Thoracic aorta (tissue), 2 donors: ENCODE measurements at places on chromosomes 2 and 18. TPM values are rescaled to one million over a fixed set of nuclear protein-coding genes. Genes with fewer than 3 reads are reported as not detected.

DNA sequence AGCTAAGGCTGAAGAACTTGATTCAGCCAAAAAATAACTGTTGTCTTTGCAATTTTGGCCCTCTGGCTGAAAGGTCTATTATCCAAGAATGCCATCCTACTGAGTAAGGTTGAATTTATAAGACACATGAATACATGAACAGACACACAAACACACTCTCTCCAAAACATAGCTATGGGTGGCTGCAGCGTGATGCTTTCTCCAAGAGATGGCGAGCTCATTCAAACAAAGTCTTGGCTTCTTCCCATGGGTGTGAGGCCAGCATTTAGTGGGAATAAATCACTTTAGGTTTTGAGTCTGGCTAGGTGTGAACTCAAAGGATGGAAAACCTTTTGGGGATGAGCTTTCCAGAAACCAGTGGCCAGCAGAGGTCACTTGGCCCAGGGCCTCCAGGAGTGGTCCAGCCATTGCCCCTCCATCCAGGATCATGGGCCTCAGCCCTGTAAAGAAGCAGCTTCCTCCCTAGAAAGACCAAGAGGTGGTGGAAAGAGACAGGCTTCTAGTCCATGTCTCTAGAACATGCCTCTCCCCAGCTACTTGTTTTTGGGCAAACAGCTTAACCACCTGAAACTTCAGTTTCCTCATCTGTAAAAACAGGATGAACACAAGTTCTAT lies 11.0 kb upstream of the OSR1 start:
- no peak overlapping the region for H3K4me3 ChIP-seq
- no peaks in the 10 kb centered on the region for H3K27me3 ChIP-seq
- no peak for DNase-seq
- H3K36me3 ChIP-seq: no peaks in the 10 kb centered on the region

GRCh38 chr2:145652571-145653545 lies 1132.9 kb upstream of the ZEB2 start:
- H3K4me1 ChIP-seq: peaks cover 5% of the 10 kb centered on the region
- DNase-seq: peak; percentile 2
- H3K4me3 ChIP-seq: no peak overlapping the region
- H3K27me3 ChIP-seq: no peaks in the 10 kb centered on the region
- H3K27ac ChIP-seq: no peak overlapping the region
- no peaks in the 10 kb centered on the region for H3K36me3 ChIP-seq

DNA sequence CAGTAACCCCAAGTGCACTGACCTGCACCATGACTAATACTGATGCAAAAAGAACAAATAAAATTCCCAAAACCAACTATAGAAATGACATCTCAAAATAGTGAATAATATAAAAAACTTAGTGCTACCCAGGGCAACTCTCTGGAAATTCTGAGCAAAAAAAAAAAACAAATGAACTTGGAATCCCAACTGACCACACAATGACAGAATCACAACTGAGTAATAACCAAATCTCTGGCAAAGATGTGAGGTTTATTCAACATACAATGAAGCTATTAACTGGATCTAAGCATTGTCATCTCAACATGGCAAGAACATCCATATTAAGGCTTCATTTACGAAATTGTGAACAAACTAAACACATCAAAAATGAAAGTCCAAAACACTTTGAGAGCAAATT lies 22.7 kb downstream of the EXOC6B start:
- no peaks in the 10 kb centered on the region for H3K4me1 ChIP-seq
- no peak for DNase-seq
- no peaks in the 10 kb centered on the region for H3K27me3 ChIP-seq
- H3K36me3 ChIP-seq: no peaks in the 10 kb centered on the region
- H3K27ac ChIP-seq: no peak overlapping the region

DNA sequence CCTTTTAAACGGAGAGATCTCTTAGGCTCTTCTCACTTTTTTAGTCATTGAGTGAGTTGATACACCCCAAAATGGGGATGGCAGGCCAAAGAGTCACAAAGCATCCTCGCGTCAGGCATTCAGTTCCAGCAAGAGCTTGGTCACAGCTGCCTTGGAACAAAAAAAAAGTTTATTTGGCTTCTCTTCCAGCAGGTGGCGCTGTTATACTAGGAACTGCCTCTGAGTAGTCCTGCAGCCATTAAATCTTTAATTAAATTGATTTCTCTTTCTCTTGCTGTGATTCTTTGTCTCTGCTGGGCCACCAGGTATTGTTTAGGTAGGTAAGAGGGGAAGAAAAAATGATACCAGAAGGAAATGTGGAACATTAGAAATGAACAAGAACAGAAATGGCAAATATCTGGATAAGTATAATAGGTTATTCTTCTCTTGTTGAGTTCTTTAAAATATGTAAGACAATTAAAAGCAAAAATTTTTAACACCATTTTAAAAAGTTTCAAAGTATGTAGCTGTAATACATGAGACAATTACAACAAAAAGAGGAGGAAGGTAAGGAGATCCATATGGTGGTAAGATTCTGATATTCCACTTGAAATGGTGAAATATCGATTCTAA lies 175.1 kb downstream of the GALNT1 start:
- H3K36me3 ChIP-seq: no peaks in the 10 kb centered on the region
- DNase-seq: no peak
- no peaks in the 10 kb centered on the region for H3K4me1 ChIP-seq
- H3K27me3 ChIP-seq: no peaks in the 10 kb centered on the region

DNA sequence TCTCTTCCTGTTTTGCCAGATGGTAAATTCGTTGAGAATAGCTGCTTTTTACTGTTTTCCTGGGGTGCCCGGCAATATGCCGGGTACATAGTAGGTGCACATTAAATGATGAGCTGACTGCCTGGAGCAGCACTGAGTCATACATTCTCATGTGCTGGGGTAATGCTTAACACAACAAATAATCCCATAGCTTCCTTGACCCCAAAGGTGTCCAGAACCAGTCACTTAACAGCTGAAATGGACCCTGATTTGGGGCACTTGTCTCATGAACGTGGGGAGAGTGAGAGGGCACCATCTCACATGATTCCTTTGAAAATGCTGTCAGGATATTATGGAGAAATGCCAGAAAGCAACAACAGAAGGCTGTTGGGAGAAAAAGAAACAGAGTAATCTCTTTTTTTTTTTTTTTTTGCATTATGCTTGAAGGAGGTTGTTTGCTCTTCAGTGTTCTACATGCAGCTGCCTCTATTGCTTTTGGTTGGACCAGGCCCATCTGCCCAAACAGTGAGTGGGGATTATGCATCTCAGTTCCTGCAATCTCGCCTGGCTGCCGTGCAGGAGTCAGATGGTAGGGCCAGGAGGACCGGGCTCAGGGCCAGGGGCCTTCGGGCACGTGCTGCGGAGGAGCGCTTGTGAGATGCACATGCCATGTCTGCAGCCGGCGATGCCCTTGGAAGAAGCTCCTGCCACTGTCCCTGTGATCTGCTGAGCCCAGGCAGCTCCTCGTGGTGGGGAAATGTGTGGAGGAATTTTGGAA lies 162.1 kb downstream of the SH3RF3 start:
- no peak overlapping the region for H3K4me3 ChIP-seq
- peak overlapping the region; percentile 5 for H3K27ac ChIP-seq
- H3K36me3 ChIP-seq: no peaks in the 10 kb centered on the region
- DNase-seq: no peak
- no peaks in the 10 kb centered on the region for H3K27me3 ChIP-seq

DNA sequence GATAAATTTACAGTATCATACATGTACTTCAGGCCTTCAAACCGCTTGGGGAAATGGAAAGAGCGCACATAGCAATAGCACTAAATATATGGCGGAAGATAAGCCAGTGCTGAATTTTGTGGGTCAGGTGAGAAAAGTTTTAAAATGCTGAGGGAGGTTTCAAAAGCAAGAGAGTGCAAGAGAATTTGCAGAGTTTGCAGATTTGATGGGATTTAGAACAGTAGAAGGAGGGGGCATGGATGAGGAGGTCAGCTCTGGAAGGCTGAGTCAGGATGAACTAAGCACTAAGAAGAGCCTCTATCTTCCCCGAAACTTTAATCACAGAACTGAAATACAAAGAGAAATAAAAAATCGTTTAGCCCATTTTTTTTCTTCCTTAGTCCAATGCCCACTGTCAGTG lies 145.9 kb downstream of the DLGAP1 start:
- no peaks in the 10 kb centered on the region for H3K36me3 ChIP-seq
- H3K27me3 ChIP-seq: no peaks in the 10 kb centered on the region
- H3K27ac ChIP-seq: no peak overlapping the region
- H3K4me1 ChIP-seq: no peaks in the 10 kb centered on the region
- DNase-seq: no peak
- H3K4me3 ChIP-seq: no peak overlapping the region

DNA sequence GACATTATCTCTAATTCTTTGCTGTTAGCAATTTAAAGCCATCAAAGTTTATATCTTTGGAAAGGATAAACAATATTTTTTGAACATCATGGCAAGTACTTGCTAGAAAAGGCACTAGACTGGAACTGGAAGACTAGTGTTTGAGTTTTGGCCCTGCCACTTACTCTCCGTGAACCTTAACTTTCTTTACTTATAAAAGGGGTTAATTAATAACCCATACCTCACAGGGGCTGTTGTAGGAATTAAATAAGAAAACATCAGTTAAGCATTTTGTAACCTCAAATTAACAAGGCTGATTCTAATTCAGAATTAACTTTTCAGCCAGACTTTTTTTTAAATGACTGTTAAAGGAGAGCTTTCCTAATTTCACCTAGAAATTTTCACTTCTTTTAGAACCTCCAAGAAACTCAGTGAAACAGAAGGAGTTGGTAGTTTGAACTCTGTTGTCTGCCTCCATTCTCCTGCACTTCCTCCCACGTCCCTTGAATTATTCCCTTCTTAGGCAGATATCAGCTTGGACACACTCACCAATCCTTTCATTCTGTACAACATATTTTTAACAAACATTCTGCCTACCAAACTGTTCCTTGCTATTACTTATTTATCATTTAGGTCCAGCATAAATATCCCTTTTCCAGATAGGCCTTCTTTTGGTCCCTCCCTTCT lies 79.5 kb downstream of the COX7A2L start:
- H3K4me3 ChIP-seq: no peak overlapping the region
- peaks cover 16% of the 10 kb centered on the region for H3K4me1 ChIP-seq
- peaks cover 16% of the 10 kb centered on the region for H3K36me3 ChIP-seq
- H3K27me3 ChIP-seq: no peaks in the 10 kb centered on the region
- H3K27ac ChIP-seq: no peak overlapping the region
- no peak for DNase-seq

GRCh38 chr2:133599811-133600210 lies 31.5 kb upstream of the NCKAP5 start:
- H3K27ac ChIP-seq: no peak overlapping the region
- H3K27me3 ChIP-seq: no peaks in the 10 kb centered on the region
- DNase-seq: no peak
- H3K36me3 ChIP-seq: no peaks in the 10 kb centered on the region

GRCh38 chr2:237572742-237573101 lies 6.3 kb downstream of the PRLH start:
- no peak overlapping the region for H3K27ac ChIP-seq
- no peaks in the 10 kb centered on the region for H3K27me3 ChIP-seq
- DNase-seq: no peak
- no peaks in the 10 kb centered on the region for H3K36me3 ChIP-seq
- no peak overlapping the region for H3K4me3 ChIP-seq

- H3K27me3 ChIP-seq: no peaks in the 10 kb centered on the region
- DNase-seq: no peak
- no peaks in the 10 kb centered on the region for H3K36me3 ChIP-seq
- peaks cover 14% of the 10 kb centered on the region for H3K4me1 ChIP-seq
These were observed 71.4 kb downstream of the NXPH2 start for GRCh38 chr2:138708682-138709241.

GRCh38 chr18:48742304-48742703 lies 203.5 kb downstream of the CTIF start:
- peak overlapping the region; percentile 93 for H3K27ac ChIP-seq
- H3K27me3 ChIP-seq: no peaks in the 10 kb centered on the region
- no peak overlapping the region for H3K4me3 ChIP-seq
- H3K4me1 ChIP-seq: peaks cover 53% of the 10 kb centered on the region

- no peaks in the 10 kb centered on the region for H3K27me3 ChIP-seq
- no peaks in the 10 kb centered on the region for H3K4me1 ChIP-seq
- no peak overlapping the region for H3K27ac ChIP-seq
- H3K4me3 ChIP-seq: no peak overlapping the region
- DNase-seq: no peak
These were observed 18.7 kb upstream of the DHRS9 start for GRCh38 chr2:169050476-169051240.

The SLC23A3 gene
- total RNA-seq: 1.4 TPM

The CRYGC gene
- total RNA-seq: not detected

The NPAS2 gene
- total RNA-seq: 29.2 TPM

The UGT1A7 gene
- not detected for total RNA-seq

The DNAH6 gene
- 0.85 TPM for total RNA-seq

The C2orf66 gene
- total RNA-seq: not detected
